Activated T-cell treated with anti-CD3 and anti-CD28 coated beads for 4 hours (primary cell): ENCODE measurements at places on chromosomes 5 and 9.

- DNase-seq, result no peak
These were observed 147.3 kb upstream of the FST start for GRCh38 chr5:53333160-53333559.

GRCh38 chr9:113215132-113215531 lies 5.9 kb downstream of the FKBP15 start:
- no peak for DNase-seq

GRCh38 chr5:151202381-151203139 lies 21.3 kb downstream of the CCDC69 start:
- DNase-seq, result no peak

DNA sequence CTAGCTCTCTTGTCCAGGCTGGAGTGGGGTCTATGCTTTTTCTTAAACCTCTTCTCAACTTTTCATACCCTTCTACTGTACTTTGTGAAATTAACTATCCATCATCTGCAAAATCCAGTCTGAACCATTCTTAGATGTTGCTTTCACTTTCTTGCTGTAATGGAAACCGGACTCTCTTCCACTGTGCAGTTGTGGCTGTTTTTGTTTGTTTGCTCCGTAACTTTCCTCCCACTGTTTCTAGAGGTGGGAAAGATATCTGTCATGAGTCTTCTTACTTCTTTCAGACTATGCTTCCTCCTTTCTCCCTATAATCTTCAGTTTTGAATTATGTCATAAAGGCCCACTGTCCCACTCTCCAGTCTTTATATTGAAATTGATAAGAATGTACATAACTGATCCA lies 6.5 kb downstream of the TNPO1 start:
- DNase-seq, result no peak

GRCh38 chr9:97502222-97502983 lies 937 bp downstream of the TMOD1 start:
- no peak for DNase-seq

GRCh38 chr9:72326641-72327040 lies 38.4 kb downstream of the ZFAND5 start:
- no peak for DNase-seq

DNA sequence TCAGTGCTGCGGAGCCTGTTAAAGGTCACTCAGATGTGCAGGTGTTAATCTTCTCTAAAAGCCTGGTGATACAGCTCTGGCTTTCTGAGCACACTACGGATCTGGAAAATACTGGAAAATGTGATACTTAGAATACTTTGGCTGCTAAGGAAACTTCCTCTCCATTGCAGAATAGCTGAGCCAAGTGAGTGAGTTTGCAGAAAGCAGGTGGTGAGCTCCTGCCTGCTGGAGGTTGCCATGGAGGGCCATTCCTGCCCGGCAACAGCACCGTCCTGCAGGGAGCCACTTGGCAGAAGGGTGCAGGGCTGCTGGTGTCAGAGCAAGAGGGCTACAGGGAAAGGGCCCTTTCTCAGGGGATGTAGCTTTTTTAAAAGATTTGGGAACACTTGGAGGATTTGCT lies 40.7 kb downstream of the SECISBP2 start:
- DNase-seq, result no peak

DNA sequence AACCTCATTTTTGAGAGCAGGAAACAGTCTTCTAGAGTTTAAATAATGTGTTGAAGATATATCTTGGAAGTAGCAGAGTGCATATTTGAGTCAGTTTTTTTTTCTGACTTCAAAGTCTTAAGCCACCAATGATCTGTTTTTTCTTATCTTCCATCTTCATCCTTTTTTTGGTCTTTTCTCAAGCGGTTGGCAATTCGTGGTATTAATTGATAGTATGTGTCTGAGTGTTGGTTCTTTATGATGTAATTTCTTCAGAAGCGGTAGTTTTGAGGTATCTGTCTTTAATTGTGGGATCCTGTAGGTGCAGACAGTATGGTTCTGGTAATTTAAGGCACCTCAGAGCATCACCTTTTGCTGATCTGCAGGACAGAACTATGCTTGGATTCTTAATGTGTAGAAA lies 3.9 kb downstream of the CSNK1G3 start:
- DNase-seq, result no peak
